ENCODE measurements at places on chromosomes 11 and 22.

- no peak for DNase-seq
Observed at GRCh38 chr11:6637871-6638270, 17.7 kb downstream of the DCHS1 start.

- DNase-seq = no peak
Observed at GRCh38 chr22:44340271-44341239, 27.8 kb upstream of the SHISAL1 start.

DNA sequence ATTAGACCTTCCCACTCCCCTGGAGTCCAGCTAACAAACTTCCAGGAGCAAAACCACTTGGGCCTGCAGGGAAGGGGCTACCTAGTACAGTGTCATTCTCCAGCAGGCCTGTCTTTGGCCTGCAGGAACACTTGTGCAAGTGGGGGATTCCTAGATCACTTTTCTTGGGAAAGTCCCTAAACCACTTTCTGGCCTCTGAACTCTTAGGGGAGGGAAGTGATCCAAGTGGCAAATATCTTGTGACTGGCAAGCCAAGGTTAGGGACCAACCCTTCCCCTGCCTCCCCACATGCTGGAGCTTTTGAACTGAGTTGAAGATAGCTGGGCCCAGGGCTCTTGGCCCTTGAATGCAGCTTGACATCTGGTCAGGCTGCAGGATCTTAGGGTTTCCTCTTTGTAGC, 17.2 kb downstream of the PPFIBP2 start:
- DNase-seq = no peak

DNA sequence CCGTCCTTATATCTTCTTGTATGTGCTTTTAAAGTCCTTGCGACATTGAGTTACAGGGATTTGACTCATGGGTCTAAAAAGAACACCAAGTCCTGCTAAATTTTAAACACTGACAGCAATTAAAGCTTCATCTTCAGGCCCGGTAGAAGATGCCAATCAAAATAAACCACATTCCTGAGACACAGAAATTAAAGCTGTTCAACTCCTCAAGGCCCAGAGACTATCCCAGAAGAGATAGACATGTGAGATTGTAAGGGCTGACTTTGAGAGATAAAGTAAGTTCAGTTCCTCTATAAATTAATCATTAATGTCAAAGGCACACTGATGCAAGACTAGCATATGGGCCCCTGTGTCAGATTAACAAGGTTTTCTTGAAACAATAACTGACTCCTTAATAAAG, 49.8 kb downstream of the OSBPL5 start:
- no peak for DNase-seq

- DNase-seq = peak; percentile 71
Observed at GRCh38 chr11:75031771-75032549, 43.2 kb downstream of the NEU3 start.

GRCh38 chr22:19149047-19149883, 827 bp downstream of the GSC2 start:
- no peak for DNase-seq

All from hematopoietic multipotent progenitor cell treated with erythropoietin and hydrocortisone succinate and interleukin-3 and kit ligand, for 15 days (in vitro differentiated cells).